ENCODE measurements at places on chromosomes 5 and 9. TPM values are rescaled to one million over a fixed set of nuclear protein-coding genes. Genes with fewer than 3 reads are reported as not detected.

DNA sequence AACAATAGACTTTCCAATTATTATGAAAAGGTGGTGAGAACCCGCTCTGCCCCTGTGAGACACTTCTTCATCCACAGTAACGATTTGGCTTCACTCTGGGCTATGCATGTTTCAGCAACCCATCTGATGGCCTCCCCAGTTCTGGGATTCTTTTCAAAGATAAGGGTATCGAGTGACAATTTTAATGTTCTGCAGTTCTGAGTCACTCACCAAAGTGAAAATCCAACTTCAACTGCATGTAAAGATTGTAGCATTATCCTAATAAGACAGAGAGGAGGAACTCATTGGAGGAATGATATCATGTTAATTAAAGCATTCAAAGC is 1078.3 kb upstream of the SEMA6A start:
- no peak for DNase-seq

Gene ITGA1
- 42.7 TPM for total RNA-seq

- no peak for DNase-seq
These were observed 135.9 kb downstream of the CCDC192 start for GRCh38 chr5:127839072-127839471.

GRCh38 chr5:62506659-62507460 is 71.8 kb upstream of the LRRC70 start:
- no peak for DNase-seq

DNA sequence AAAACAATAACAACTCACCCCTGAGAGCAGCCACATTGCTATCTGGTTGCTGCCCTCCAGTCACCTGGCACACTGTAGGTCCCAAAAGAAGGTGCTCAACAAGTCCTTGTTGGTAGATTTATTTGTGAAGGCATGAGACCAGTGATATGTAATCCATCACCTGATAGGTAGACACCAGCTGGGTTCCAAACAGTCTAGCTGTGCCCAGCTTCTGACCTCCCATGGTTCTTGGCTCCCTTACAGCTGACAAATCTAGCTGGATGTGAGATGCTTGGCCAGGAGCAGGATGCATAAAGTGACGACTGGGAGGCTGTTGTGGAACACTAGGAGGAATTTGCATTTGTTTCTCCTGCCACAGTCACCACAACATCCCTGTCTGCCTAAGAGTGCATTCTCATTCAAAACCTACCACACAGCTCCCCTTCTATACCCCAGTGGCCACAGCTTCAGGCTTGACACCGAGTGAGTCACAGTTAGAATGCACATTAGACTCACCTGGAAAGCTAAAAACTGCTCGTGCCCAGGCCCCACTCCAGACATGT is 7.8 kb upstream of the VLDLR start:
- DNase-seq, result no peak

- no peak for DNase-seq
These were observed 832.7 kb upstream of the ZNF608 start for GRCh38 chr5:125579182-125579581.

- no peak for DNase-seq
These were observed 74.9 kb downstream of the FBXL7 start for GRCh38 chr5:15574806-15575325.

DNA sequence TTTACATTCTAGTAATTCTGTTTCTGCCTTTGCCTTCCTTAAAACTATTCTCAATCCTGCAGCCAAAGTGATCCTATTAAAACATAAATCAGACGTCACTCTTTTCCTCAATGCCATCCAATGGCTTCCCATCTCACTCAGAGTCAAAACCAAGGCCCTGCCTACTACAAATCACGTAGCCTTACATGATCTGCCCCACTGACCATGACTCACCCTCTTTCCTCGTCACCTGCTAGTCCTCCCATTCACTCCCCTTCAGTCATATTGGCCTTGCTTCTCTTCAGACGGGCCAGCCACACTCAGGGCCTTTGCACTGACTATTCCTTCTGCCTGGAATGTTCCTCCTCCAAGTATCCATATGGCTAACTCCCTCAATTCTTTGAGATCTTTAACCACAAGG is 39.0 kb upstream of the DMXL1 start:
- DNase-seq, result no peak

Gene DMGDH
- 4.2 TPM for total RNA-seq

- DNase-seq, result no peak
These were observed 266.2 kb downstream of the NSG2 start for GRCh38 chr5:174311531-174312269.

DNA sequence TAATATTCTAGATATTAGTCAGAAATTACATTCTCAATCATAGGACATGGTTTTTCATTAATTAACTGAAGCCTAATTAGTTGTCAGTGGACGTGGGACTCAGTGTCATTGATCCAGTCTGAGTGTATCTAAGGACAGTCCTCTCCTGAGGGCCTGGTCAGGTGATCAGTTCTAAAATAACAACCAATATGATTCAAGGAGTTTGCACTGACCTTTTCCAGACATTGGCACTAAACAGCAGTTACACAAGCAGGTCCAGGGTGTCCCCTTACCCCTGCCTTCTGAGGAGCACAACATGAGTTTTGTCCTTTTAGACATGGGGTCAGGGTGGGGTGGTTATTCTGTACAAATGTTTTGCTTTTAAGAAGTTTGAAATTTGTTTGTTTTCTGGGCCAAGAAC is 97.8 kb downstream of the CMYA5 start:
- DNase-seq, result no peak

DNA sequence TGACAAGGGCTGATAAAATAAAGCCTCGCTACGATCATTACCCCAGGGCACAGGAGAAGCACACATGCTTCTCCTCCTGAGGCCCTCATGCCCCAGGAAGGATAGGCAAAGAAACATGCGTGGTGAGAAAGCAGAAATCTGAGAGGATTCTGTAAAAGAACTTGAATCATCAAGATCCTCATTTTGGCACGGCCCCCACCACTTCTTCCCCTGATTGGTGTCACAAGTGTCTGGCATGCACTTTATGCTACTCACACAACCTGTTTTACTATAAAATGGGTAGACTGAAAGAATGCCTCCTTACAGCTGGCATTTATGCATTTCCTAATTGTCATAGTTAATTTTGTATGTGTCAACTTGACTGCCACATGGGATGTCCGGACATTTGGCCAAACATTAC is 32.1 kb downstream of the PCA3 start:
- no peak for DNase-seq

Gene ENHO
- total RNA-seq, result not detected

Gene MARVELD2
- total RNA-seq, result 6.4 TPM

DNA sequence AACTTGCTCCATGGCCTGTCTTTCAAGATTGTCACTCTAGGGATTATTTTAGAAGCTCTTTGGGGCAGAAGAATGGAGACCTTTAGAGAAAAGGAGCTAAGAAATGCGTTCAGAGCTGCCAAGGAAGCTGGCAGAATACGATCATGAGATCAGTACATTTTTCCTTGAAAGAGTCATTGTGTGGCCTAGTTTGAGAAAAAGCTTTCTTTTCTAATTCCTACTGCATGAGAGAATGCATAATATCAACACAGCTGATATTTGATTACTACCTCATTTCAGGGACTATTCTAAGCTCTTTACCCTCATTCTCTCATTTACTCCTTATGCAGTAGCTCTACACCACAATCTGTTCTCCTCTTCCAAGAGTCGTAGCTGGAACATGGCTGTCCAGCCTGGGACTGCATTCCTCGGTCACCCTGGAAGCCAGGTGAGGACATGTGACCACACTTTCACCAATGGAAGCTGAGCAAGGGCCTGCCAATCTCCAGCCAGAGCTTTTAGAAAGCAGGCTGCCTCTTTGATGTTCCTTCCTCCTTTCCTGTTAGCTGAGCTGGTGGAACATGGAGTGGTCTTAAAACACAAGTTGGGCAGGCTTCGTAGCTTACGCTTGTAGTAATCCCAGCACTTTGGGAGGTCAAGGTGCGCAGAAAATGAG is 99.3 kb upstream of the LHFPL2 start:
- DNase-seq, result no peak

- DNase-seq, result no peak
These were observed 610.5 kb downstream of the ACTL7B start for GRCh38 chr9:108245331-108245730.

Gene CEL
- 0.74 TPM for total RNA-seq

- DNase-seq, result no peak
These were observed 10.1 kb upstream of the PLPPR1 start for GRCh38 chr9:101018467-101018866.

DNA sequence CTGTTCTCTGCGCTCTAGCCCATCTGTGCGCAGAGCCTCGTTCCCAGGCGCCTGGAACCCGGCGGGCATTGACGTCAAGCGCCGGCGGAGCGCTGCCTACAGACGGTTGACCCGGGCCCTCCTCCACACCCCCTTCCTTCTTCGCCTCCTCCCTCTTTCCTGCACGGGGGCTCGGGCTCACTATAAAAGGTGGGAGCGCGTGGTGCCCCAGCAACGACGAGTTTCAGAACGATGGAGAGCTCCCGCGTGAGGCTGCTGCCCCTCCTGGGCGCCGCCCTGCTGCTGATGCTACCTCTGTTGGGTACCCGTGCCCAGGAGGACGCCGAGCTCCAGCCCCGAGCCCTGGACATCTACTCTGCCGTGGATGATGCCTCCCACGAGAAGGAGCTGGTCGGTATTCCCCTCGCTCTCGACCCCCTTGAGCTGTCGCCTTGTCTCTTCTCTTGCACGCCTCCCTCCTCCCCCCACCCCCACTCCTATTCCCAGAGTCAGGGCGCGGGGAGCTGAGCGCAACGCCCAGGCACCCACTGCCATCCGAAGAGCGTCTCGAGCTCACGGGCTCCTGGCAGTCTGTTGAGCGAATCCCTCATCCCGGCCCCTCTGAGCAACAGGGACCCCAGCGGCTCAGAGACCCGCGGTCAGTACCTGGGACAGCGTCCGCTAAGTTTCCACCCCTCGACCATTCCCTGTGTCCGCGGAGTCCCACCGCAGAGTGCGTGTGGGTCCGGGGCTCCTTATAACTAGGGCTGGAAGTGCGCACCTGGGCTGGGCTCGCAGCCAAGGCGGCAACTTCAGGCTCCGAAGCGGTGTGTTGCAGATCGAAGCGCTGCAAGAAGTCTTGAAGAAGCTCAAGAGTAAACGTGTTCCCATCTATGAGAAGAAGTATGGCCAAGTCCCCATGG is at the start of gene CARTPT:
Gene CARTPT, plus strand, starts transcription at position 213 of the 902 bp plus-strand sequence. Its CDS starts 19 bp downstream, at position 232.
- DNase-seq, result no peak

DNA sequence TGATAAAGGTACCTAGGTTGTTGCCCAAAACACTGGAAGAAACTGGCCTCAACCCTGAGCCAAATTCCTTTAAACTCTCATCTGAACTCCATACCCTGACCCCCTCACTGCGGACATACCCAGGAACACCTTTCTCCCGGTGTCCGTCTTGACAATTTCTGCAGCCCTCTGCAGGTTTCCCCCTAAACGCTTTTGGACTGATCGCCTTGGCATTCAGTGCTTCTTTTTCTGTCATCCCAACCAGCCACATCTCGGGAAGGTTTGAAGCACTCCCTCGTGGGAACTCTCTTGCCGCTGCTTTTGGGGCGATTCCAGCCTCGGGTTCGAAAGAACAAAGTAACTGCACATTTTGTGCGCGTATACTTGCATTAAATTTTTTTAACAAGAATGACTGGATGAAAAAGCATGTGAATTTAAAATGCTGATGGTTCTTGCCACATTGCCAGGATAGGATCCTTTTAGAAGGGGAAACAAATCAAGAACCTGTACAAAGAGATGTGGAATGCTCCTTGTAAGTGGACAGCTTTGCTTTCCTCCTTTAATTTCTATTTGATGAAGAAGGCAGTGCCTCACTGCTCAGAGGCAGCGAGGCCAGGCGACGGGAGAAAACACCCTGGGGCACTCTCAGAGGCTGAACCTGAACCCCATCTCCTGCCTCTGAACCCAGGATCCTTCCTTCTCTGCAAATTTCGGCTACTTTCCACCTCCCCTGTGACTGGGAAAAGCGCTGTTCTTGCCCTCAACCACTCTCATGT is 615 bp downstream of the PSMD5 start:
- DNase-seq, result no peak

Gene NEUROG1
- not detected for total RNA-seq

DNA sequence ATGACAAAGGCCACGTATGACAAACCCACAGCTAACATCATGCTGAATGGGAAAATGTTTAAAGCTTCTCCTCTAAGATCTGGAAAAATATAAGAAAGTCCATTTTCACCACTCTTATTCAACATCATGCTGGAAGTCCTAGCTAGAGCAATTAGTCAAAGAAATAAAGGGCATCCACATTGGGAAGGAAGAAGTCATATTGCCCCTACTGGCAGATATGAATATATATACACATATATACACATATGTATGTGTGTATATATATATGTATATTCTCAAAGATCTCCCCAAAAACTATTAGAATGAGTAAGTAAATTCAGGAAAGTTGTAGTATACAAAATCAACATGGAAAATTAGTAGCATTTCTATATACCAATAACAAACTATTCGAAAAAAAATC is 17.1 kb downstream of the APBA1 start:
- DNase-seq, result no peak

GRCh38 chr5:31361234-31361633 is 167.7 kb downstream of the CDH6 start:
- no peak for DNase-seq

- no peak for DNase-seq
These were observed 30.1 kb upstream of the GABRG2 start for GRCh38 chr5:162037431-162037830.

DNA sequence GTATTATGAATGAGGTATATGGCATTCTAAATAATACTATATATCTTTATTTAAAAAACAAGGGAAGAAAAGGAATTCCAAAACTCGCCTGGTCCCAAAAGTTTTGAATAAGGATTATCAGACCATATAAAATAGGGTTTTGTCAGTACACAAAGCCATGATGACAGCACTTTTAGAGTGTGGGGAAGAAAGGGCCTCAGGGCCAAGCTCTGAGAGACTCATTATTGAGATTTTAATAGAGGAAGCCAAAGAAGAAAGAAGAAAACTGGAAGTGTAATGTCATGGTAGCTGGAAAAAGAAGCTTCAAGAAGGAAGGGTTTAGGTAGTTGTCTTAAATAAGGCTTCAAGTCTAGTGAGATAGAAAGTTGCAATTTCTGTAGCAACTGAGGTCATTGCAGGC is 53.0 kb downstream of the FCHO2 start:
- no peak for DNase-seq

Gene MLANA
- total RNA-seq, result not detected

GRCh38 chr9:110638381-110638954 is 30.1 kb upstream of the MUSK start:
- no peak for DNase-seq

GRCh38 chr5:38642189-38642911 is 85.9 kb upstream of the LIFR start:
- DNase-seq, result no peak

- DNase-seq, result no peak
These were observed 149.2 kb upstream of the NR3C1 start for GRCh38 chr5:143552680-143553079.

Gene ARSI
- total RNA-seq, result 4.7 TPM

DNA sequence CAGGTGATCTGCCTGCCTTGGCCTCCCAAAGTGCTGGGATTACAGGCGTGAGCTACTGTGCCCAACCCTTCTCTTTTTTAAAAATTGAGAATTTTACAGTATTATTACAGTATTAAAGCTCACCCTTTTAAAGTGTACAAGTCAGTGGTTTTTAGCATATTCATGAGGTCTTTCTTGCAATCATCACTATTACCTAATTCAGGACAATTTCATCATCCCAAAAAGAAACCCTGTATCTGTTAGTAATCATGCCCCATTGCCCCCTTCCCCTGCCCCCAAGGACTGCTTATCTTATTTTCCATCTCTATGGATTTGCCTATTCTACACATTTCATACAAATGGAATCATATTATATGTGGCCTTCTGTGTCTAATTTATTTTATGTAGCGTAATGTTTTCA is 22.6 kb upstream of the MEGF9 start:
- no peak for DNase-seq

Data from vagina (tissue), 2 donors.